ENCODE measurements at places on chromosomes 2 and 18.

DNA sequence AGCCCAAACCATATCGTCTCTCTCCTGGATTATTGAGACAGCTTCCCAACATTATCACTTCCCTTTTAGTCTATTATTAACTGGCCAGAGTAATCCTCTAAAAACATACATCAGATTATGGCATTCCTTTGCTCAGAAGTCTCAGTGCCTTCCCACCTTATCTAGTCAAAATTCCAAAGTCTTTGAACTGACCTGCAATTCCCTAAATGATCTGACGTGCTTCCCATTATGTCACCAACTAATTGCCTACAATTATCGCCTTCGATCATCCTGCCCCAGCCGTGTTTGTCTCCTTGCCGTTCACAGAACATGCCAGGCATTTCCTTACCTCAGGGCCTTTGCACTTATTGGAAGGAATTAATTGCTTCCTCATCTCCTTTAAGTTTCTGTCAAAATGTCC is 332.4 kb downstream of the IRS1 start:
- DNase-seq = no peak

DNA sequence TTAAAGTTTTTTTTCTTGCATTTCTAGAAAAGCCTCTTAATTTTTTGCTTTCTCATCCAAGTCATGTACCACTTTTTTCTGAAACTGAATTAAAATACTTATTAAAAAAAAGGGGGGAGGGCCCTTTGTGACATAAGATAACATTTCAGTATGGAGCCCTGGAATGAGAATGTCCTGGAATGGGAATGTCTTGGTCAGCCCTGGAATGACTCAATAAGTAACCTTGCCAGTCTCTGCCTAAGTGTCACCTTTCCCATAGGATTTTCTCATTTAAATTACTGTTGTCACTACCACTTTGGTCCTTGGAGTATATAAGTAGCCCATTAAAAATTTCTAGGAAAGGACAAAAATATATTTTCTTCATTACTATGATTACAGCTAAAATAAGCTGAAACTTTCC is 4.7 kb downstream of the UBXN2A start:
- no peak for DNase-seq

DNA sequence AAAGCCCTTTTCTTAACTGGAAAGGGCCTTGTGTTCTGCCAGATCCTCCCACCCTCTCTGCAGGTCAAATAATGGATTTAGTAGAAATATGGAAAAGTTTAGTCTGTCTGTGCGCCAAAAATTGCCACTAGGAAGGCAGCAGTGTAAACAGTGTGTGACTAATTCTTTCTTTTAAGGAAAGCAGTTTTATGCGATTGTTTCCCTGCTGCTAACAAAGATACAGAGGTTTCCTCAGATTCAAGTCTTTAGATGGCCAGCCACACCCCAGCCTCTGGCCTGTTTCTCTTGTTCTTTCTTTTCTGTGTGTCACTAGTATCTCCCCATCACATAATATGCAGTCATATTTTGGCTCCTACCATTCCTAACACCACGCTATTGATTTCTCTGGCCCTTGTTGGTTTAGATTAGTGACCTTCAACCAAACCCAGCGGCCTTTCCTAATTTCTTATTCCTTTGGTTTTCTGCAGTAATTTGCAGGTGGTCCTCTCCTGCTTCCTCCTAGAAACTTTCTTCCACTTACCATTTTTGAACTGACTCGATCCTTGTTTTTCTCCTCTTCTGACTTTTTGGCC is 157.4 kb downstream of the LTBP1 start:
- no peak for DNase-seq

DNA sequence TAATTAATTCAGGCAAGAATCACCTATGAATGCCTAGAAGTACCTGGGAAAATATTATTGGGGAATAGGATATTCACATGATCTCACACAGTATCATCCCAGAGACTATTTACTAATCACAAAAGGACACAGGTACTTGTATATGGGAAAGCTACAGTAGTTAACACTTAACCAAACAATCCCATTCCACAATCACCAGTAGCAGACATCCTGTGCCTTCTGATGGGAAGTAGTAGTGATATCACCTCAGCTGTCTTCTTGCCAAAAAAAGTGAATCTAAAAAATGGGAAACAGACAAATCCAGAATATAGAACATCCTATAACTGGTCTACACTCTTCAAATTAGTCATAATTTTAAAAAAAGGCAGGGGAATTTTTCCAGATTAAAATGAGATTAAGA is 75.6 kb upstream of the CCDC150 start:
- DNase-seq = no peak

DNA sequence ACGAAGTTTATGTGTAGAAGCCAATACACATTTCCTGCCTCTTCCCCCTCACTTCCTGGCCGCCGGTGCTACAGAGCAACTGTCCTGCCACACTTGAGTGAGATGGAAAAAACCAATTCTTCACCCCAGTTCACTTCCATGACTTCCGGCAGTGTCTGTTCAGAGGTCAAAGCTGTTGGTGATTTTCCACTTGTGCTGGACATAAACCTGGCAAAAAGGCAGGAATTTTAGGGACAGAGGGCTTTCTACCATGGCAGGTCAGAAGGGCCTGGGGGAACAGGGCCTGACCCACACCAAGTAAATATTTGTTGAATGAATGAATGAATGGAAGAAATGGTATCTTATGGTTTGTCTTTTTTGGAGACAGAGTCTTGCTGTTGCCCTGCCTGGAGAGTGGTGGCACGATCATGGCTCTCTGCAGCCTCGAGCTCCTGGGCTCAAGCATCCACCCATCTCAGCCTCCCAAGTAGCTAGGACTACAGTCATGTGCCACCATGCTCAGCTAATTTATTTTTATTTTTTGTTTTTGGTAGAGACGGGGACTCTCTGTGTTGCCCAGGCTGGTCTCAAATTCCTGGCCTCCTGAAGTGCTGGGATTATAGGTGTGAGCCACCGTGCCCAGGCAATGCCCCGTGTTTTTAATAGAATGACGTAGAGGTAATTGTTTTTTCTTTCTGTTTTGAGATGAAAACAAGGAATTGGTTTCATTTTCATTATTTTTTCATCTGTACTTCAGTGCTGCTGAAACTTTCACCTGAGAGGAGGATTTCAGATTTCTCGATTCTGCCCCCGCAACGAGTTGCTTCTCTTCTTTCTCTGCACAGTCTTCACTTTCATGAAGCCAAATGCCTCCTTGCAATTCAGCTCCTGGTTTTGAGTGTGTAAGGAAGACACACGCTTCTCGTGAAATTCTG is 48.0 kb upstream of the LPIN2 start:
- no peak for DNase-seq

GRCh38 chr2:25618676-25619075 is 54.7 kb downstream of the DTNB start:
- peak; percentile 33 for DNase-seq

- DNase-seq = no peak
Measured at GRCh38 chr18:12391487-12392165, 14.6 kb upstream of the AFG3L2 start.

DNA sequence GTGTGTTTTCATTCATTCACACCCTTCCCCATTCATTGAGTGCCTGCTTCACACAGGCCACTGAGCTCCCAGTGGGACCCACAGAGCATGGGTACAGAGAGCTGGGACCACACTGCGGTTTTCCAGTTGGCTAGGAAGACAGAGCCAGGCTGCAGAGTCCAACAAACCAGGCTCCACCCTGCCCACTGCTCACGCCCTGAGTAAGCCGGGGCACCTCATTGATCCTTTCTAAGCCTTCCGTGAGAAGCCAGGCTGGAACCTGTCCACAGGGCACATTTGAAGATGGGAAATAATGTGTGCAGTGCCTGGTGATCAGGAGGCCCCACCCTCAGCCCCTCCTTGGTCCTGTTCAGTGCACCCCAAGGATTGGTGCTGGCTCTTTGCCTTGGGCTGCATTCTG is 13.5 kb downstream of the KCNIP3 start:
- no peak for DNase-seq

DNA sequence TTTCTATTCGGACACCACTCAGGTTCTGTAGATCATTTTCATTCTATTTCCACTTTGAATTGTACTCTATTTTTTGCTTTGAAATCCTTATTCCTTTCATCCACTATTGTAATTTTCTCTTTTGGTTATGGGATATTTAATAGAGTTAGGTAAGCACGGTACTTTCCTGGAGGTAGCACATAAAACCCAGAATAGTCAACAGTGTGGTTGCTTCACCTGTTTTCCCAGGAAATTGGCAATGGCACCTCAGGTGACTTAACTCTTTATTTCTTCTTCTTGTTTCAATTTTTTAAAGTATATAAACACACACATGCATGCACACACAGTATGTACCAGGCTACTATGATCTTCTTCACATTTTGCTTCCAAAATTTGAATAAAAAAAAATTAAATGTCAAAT is 682.0 kb upstream of the TMEFF2 start:
- DNase-seq = no peak

DNA sequence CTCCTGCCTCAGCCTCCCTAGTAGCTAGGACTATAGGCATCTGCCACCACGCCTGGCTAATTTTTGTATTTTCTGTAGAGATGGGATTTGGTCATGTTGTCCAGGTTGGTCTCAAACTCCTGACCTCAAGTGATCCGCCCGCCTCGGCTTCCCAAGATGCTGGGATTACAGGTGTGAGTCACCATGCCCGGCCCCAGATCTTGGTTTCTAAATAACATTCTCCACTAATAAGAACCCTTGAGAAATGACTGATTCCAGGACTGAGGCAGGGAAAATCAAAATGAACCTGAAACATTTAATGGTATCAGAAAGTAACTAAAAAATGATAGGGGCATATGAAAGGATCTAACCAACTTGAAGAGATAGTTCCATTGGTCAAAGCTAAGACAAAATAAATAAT is 34.0 kb downstream of the BMPR2 start:
- no peak for DNase-seq

DNA sequence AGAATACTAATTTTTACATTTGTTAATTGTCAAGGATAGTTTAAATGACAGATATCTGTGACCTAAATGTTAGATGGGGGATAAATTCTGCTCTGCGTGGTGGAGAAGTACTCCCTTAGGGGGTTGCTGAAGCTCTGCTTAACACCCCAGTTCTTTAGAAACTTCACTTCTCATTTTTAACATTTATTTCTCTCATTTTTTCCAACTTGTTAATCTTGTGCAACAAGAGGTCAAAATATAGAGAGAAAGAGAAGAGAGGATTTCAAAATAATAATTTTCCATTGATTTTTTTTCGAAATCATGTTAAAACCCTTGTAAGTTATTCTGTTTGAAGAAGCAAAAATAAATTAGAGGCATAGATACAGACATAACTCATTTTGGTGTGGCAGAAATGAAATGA is 61.3 kb upstream of the SLC8A1 start:
- DNase-seq = no peak

- no peak for DNase-seq
Measured at GRCh38 chr2:7377916-7378569, 460.8 kb downstream of the RNF144A start.

DNA sequence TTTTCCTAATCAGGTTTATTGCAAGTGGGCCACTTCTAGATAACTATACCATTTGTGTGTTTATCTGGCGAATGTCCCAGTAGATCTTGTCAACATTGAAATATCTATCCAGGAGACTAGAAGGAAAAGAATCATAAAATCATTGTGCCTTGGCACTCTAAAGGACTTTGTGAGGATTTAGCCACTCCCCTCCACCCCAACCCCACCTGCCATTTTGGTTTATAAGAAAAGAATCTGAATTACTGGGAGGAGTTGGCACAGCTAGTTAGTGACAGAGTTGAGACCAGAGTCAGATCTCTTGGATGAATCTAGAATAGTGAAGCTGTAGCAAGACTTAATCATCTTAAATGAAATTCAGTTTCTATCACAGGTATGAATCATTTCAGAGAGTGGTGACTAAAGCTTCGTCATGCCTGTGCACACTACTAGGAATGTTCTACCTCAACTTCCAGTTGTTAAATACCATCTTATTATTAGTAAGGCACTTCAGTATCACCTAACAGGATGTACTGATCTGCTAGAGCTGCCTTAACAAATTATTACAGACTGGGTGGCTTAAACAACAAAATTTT is 212.7 kb upstream of the SLC14A2 start:
- peak; percentile 52 for DNase-seq

- no peak for DNase-seq
Measured at GRCh38 chr2:218993345-218994315, at the start of gene CRYBA2. Gene CRYBA2, minus strand, starts transcription at chr2:218993422. Its CDS starts 246 bp downstream, at chr2:218993176.

DNA sequence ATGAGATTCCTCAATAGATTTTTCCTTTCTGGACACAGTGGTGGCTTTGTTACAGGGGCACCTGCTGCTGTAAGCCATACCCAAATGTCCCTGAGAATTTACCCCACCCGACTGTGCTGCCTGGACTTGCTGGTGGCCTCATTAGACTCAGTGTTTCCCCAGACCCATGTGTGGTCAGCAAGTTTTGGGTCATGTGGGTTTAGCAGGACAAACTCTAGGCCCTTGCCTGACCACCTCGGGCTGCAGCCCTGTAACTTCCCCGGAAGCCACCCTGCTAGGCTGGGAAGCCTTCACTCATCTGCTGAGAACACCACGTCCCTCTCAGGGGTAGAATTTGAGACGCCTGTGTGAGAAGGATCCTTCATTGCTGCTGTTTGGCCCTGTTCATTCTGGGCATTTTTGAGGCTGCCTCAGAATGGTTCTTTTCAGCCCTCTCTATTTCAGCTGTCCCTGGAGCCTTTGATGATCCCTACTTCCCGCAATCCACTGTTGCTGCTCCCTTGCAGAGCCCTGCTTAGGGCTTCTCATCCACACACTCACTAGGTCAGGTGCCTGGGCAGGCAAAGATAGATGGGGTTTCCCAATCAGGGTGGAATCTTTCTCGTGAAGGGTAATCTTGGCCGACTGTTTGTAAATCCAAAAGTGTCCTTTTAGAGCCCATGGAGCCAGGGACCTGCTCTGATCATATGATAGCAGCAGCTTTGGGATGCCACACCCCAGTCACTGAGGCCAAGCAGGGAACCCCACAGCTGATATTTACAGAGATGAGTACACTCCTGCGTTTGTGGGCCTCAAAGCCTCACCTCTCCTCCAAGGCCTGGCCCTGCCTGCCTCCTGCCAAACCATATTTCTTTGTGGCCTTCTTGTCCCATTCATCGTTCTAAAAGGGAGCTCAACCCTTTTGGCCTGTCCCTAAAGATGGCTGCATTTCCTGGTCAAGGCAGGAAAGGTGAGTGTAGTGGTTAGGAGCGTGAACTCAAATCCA is 6.7 kb downstream of the EHD3 start:
- no peak for DNase-seq

DNA sequence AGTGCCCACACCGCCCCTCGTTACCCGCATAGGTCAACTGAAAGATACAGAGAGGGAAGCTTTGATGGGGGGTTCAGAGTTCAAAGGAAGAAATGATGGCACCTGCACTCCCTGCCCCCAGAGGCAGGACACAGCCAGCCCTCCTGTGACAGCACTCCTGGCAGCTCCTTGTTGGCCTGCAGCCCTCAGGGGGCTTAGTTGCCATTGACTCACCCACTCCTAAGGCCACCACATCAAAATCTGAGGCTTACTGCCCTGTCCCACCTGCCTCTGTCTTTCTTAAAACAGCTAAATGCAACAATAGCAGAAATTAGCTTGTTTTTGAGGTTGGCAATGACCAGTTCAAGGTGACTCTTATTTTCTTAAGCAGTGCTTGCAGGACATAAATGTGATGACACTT is 31.6 kb upstream of the SLC35F6 start:
- no peak for DNase-seq

- DNase-seq = no peak
Measured at GRCh38 chr2:44599130-44599529, 237.4 kb downstream of the CAMKMT start.

Data from BJ (cell line).